Retina (tissue), 1 donor: ENCODE measurements at places on chromosomes 3 and 15.

GRCh38 chr3:40780291-40780924 is 255.6 kb downstream of the ZNF621 start:
- peak; percentile 56 for DNase-seq

DNA sequence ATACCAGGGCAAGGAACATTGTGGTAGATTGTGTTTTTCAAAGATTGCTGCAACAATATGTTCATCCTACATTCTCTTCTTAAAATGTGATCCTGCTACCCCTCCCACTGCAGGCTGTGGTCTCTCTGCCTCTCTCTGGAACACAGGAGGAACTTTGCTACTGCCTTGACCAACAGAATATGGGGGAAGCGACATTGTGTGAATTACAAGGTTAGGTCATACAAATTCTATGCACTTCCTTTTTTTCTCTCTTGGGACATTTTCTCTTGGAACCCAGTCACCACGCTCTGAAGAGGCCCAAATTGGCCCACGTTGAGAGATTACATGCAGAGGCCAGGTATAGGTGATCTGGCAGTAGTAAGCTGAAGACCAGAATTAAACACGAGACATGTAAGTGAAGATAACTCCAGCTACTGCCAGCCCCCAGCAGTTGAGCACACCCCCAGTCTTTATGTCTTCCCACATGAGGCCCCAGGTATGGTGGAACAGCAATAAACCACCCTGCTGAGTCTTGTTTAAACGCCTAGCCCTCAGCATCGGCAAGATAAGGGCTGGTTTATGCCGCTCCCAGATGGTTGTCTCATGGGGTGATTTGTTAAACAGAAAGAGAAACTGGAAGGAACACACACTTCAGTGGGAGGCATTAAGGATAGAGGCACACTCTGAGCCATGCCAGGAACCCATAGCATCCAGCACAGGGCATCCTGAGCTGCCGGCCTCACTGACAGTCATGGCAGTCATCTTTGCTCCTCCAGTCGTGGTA is 59.9 kb downstream of the FAM43A start:
- DNase-seq: no peak

GRCh38 chr15:56734013-56734635 is 815 bp upstream of the ZNF280D start:
- no peak for DNase-seq

- DNase-seq: no peak
Observed at GRCh38 chr3:15977090-15977489, 179.3 kb upstream of the ANKRD28 start.

GRCh38 chr3:185653949-185654757 is 68.1 kb downstream of the SENP2 start:
- DNase-seq: no peak

DNA sequence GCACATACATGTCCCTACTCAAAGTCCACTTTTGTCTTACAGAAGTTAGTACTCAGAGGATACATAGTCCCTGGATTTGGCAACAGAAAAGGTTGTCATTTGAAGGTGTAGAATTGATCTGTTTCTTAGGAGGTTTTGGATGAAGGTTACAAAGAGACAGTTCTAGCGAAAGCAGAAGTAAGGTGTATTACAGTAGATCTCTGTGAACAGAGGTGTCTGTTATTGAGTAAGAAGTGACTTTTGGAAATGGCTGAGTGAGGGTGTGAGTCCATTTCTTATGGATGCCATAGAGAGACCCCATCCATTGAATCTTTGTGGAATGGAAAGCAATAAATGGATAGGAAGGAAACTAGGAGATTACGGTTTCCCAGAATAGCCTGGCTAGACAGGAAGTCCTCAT is 5.6 kb downstream of the ZNF662 start:
- no peak for DNase-seq

DNA sequence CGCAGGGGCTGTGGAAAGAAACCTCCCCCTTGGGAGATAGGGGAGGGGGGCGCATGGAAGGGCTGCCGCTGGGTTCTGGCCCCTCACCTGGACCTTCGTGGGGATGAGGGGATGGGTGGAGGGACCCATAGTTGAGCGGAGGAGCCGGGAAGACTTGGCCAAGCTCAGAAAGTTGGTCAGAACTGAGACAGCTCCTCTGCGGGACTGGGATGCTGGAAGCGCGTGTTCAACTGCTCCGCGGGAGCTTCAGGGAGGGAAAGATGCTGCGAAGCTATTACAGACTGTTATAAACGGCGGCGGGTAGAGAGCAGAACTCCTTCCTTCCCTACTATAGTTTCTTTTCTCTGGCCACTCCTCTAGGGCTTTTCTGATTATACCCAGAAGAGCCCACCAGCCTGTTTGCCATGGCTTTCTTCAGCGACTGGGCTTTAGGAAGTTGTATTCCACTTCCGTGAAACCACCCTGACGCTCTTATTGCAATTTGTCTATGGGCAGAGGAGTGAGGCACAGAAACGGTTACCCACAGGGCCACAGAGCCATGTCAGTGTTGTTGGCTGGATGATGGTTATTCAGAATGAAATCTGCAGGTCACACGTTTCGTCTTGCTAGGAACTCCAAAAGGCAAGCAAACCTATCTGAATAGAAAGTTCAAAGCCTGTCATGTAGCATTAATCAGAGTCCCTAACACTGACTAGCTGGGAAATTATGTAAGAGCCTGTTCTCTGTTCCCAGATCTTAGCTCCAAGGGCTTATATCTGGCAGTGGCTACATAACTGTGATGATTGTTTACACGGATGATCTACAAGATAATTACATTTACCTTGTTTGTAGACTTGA is 1.1 kb downstream of the SYNPR start:
- DNase-seq: peak; percentile 84

DNA sequence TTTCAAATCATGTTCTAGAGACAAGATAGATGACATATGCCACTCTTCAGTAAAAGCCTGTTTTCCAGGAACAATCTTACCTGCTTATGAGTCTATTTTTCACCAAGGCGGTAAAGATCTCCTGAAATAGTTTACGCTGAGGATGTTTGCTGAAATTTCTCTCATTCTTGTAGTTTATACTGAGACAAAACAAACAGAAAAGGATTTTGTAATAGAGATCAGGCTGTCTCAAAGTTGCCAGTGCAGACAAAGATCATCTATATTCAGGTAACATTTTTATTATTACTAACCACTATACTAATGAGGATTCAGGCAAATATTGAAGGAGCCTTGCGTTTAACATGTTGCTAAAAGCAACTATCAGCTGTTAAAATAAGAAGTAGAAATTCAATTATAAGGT is 25.0 kb downstream of the NEK10 start:
- no peak for DNase-seq

DNA sequence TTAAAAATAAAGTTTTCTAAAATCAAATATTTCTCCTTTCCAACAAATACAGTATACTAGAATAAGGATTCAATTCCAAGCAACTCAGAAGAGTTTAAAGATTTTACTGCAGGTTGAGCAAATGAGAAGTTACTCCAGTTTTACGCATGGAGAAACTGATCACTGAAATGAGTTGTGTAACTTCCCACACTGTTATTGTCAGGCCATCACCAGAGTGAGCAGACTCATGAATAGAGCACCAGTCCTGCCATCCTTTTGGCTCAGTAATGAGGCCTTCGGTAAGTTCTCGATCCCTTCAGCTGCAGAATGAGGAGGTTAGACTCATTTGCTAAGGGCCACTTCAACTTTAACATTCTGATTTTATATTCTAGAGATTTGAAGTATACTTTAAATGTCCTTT is 48.1 kb downstream of the OSBPL10 start:
- DNase-seq: no peak

DNA sequence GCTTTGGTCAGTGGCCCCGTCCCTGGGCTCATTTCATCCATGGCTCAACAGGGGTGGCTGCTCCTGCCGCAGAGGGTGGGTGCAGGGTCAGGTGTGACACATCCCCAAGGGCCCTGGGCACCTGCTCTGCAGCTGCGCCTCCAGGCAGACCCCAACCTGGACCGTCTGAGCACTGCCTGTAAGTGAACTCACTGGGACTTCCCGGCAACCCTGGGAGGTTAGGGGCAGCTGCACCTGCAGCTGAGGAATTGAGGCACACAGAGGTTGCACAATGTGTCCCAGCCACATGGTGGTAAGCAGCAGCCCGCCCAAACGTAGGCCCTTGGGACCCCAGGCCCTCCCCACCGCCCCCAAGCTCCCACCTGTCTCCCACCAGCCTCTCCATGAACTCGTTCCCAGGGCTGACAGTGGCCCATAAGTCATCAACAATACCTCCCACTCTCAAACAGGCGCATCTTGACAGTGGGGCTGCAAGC is 55.1 kb downstream of the PLXNA1 start:
- no peak for DNase-seq

DNA sequence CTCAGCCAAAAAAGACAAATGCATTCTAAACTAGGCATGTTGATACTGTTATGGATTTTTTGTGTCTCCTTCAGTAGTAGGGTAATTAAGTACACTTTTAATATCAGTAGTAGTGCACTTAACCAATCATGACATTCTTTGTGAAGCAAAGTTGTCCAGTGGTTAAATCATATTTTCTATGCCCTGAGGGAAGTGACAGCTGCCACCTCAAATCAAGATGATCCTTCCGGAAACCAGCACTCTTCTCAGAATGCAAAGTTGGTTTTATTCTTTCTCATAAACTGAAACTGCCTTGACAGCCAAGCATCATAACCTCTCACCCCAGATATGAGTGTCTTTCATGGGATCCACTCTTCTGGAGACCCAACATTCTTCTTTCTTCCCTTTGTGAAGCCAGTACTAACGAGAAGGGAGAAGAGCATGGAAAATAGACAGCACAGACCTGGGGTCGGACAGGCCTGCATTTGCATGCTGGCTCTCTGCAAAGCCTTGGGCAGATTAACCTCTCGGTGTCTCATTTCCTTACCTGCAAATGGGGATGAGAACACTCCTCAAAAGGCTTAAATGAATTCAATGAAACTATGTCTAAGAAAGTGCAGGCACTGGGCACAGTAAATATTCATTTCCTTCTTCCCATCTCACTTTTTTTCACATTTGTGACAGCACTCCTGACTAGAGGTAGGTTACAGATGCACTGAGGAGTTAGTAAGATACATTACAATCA is 13.2 kb downstream of the AAGAB start:
- peak; percentile 68 for DNase-seq

DNA sequence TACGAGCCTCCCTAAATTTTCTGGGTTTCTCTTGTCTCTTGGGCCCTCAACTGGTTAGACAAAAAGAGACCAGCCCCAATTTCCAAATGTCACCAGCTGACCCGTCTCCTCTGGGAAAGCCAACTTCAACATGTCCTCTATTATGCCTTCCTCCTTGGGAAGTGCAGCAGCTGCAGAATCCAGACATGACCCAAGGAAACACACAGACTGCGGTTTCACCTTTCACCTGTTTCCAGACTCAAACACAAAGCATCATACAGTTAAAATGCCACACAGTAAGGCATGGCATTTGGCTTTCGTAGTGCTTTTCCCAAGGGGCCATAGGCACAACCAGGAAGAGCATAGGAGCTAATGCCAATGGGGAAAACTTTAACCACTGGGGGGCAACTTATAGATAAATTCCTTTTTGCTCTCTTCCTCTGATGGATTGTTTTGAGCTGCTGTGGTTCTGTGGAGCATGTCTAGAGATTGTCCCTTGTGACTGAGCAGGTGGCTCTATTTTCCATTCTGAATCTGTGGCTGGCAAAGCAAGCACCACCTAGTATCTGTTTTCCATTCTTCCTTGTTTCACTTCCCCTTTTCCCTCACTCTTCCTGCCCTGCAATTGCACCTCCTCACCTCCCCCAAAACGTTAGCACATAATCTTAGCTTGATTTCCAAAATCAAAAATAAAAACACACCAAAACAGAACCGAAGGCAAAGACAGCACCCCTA is 49.3 kb downstream of the HHLA2 start:
- DNase-seq: peak; percentile 4

DNA sequence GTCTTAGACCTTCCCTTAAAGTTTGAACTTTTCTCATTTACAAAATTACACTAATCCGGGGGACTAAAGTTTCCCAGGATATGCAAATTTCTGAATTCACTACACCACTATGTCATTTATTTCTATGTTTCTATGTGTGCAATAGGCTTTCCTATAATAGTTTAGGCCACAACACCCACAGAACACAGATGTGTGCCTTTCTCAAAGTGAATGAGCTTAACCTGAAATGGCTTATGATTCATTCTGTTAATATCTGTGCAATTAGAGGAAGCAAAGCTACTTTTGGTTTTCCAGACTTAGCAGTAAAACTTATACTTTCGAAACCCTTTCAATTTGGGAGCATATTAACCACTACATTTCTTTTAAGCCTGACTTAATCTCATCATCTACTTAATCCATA is 748.1 kb downstream of the GBE1 start:
- DNase-seq: no peak

DNA sequence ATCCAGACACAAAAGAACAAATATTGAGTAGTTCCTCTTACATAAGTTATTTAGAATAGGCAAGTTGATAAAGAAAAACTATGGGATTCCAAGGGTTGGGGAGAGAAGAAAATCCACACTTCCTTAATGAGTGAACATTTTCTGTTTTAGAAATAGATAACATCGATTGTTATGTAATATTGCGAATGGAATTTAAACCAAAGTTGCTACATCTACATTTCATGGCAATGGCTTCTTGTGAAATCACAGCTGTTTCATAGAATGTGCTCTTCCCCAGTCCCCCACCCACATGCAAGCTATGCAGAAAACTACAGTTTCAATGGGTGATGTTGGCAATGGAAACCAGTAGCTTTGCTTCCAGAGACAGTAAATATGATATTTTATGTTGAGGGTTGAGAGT is 1639.5 kb downstream of the SI start:
- DNase-seq: no peak

GRCh38 chr3:73622091-73622805 is 2.5 kb downstream of the PDZRN3 start:
- DNase-seq: peak; percentile 76

GRCh38 chr3:54863786-54864185 is 64.1 kb downstream of the LRTM1 start:
- DNase-seq: no peak

DNA sequence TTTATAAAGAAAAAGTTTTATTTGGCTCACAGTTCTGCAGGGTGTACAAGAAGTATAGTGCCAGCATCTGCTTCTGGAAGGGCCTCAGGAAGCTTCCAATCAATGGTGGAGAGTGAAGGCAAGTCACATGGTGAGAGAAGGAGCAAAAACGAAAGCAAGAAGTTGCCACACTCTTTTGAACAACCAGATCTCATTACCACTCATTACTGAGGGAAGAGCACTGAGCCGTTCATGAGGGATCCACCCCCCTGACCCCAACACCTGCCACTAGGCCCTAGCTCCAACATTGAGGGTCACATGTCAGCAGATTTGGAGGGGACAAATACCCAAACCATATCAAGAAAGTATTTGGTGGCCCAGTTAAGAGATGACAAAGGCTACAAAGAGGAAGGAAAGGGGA is 239.3 kb upstream of the UBE2E1 start:
- no peak for DNase-seq
